Thymus (tissue), 14 donors: ENCODE measurements at places on chromosomes 1 and 21. TPM values are rescaled to one million over a fixed set of nuclear protein-coding genes. Genes with fewer than 3 reads are reported as not detected.

- DNase-seq = peak; percentile 5
These were observed 215.5 kb downstream of the KCNJ6 start for GRCh38 chr21:37700641-37701202.

Gene RGS4
- total RNA-seq = 0.66 TPM

Gene ATP5PB
- 522 TPM for total RNA-seq

Gene CADM3
- 0.42 TPM for total RNA-seq

Gene KPRP
- not detected for total RNA-seq

DNA sequence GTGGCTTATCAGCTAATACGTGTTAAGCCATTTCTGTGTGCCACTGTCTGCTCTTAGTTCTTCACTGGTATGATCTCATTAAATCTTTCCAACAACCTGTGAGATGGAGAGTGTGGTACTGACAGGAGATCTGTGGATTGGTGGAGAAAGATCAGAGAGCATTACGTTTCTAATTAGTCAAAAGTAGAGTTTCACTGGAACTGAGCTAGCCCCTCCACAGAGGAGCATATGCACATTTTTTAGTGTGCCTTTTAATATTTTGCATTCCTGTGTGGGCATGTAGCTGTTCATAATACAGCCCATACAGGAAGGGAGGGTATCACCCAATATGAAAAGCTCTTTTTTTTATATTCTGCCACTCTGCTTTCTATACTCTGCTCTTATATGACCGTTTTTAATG lies 31.6 kb downstream of the UTS2 start:
- no peak for DNase-seq

Gene RGS8
- 0.19 TPM for total RNA-seq

GRCh38 chr1:86504137-86504479 lies 35.4 kb downstream of the CLCA1 start:
- DNase-seq = no peak

- no peak for DNase-seq
These were observed 1.3 kb upstream of the CD5L start for GRCh38 chr1:157842939-157843338.

Gene OR6P1
- total RNA-seq = not detected

GRCh38 chr1:231049121-231049979 lies 9.3 kb upstream of the FAM89A start:
- DNase-seq = no peak

Gene DCST2
- 0.24 TPM for total RNA-seq

Gene ANKRD65
- 7.9 TPM for total RNA-seq

Gene SIM2
- total RNA-seq = not detected

DNA sequence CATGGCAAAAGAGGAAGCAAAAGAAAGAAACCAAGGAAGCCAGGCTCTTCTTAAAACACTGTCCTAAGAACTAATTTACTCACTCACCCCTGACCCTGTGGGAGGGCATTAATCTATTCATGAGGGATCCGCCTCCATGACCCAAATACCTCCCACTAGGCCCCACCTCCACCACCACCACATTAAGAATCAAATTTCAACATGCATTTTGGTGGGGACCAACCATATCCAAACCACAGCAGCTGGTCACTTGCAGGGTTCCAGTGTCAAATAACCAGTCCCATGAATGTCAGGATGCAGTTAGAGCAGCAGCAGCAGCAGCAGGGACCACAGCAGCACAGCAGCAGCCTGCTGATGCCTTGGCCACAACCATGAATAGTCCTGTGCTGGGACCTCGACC lies 83.8 kb downstream of the ZC3H11B start:
- no peak for DNase-seq

- no peak for DNase-seq
These were observed 108.2 kb upstream of the TMPRSS2 start for GRCh38 chr21:41616031-41616591.

GRCh38 chr1:74512170-74512915 lies at the start of gene LRRC53:
LRRC53 (minus strand) TSS chr1:74512611; CDS start chr1:74483349, 29,262 bp downstream.
- no peak for DNase-seq

- DNase-seq = peak; percentile 25
These were observed 27.7 kb upstream of the ELAVL4 start for GRCh38 chr1:50080904-50081586.

DNA sequence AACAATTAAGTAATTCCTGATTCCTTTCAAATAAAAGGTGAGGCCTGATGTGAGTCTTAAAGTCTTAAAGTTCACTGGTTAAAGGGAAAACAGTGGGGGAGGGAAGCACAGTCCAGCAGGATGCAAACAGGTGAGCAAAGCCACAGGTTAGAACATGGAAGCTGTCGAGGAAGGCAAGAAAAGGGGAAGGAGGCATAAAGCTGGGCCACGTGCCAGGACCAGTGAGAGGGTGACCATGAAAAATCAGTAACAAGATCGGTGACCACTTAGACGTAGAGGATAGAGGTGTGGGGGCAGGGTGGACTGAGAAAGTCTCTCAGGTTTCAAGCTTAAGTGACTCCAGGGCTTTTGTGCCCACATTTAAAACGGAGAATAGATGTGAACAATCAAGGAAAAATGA lies 231.3 kb downstream of the SETD4 start:
- no peak for DNase-seq

DNA sequence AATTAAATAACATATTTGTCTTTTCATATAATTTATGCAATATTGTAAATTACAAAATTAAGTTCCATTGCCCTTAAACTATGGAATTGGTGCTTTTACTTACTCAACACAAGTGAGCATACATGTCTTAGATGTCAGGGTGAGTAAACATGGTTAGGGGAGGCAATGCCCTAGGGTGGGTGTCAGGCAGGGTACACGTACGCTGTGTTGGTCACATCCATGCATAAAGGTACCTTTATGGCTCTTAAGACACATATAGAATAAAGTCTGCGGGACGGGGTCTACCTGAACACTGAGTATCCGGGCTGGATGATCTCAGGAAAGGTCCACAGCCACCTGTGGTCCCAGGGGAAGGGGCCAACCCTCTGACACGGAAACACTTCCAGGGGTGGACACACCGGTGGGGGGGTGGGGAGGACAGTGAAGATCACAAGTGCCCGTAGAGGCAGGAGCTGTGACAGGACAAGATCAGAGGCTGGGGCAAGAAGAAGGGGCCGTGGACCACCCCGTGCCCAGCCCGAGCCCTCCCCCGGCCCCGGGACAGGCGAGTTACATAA lies 720 bp downstream of the LIN9 start:
- DNase-seq = peak; percentile 43

DNA sequence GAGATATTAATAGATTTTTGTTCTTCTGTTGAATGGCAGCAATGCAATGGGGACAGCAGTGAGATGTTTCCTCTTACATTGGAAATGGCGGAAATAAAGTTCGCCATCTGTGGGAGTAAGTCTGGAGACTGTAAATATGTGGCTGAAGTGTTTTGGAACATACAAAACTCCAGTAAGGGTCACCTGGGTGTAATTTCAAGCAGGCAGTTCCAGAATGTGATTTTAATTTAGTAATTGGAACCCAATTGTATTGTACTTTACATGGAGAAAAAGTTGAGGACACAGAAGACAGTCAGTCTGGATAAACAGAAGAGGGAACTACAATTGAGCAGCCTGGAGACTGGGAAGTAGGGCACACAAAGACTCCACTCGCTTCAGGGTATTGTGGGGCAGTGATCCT lies 108.6 kb downstream of the NTMT2 start:
- DNase-seq = no peak

Gene GUK1
- total RNA-seq = 313 TPM

- DNase-seq = no peak
These were observed 151.6 kb downstream of the CNIH3 start for GRCh38 chr1:224767676-224768075.
